ENCODE measurements at places on chromosomes 16 and 17. TPM values are rescaled to one million over a fixed set of nuclear protein-coding genes. Genes with fewer than 3 reads are reported as not detected.
A peak's percentile ranks its signal among the peaks of the same experiment; 100 is the strongest.

Gene SHBG
- total RNA-seq = not detected

Gene DRC3
- 0.31 TPM for total RNA-seq

Gene TENT4B
- total RNA-seq = 6.5 TPM

Gene TLCD3A
- total RNA-seq = 0.49 TPM

Gene SEC14L5
- 0.85 TPM for total RNA-seq

DNA sequence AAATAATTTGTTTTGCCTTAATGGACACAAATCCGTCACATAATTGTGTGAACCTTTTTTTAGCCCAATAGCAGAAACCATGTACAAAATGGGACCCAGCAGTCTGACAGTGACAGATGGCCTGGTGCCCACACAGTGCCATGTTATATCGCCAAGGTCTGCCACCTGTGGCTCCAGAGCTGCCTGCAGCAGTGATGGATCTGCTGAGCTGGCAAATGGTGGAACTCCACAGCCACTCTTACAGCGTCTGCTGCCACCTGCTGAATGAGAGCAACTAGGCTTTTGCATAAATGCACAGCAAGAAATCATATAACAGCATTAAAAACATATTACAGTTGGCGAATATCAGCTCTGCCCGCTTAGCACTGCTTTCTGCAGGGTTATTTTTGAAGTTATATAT, 59.4 kb downstream of the NUP93 start:
- peaks cover 2% of the 10 kb centered on the region for H3K4me1 ChIP-seq
- H3K27me3 ChIP-seq = no peaks in the 10 kb centered on the region
- peak; percentile 2 for DNase-seq
- H3K27ac ChIP-seq = no peak overlapping the region

DNA sequence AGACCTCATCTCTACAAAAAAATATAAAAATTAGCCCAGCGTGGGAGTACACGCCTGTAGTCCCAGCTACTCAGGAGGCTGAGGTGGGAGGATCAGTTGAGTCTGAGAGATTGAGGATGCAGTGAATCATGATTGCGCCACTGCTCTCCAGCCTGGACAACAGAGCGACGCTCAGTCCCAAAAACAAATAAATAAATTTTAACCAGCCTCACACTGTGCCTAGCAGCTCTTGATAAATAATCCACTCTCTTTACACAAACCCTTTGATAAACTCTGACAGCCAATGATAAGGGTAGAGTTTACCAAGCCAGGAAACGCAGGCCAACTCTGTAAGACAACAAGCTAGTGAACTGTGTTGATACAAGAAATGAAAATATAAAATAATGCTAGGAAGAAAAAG, 32.7 kb downstream of the LITAF start:
- no peaks in the 10 kb centered on the region for H3K27me3 ChIP-seq
- H3K4me1 ChIP-seq = peaks cover 8% of the 10 kb centered on the region
- H3K4me3 ChIP-seq = no peak overlapping the region
- no peak for DNase-seq

- no peaks in the 10 kb centered on the region for H3K4me1 ChIP-seq
- no peak overlapping the region for H3K27ac ChIP-seq
- DNase-seq = no peak
- H3K4me3 ChIP-seq = no peak overlapping the region
- H3K27me3 ChIP-seq = no peaks in the 10 kb centered on the region
- H3K36me3 ChIP-seq = no peaks in the 10 kb centered on the region
Measured at GRCh38 chr17:16927641-16928321, 44.1 kb downstream of the TNFRSF13B start.

DNA sequence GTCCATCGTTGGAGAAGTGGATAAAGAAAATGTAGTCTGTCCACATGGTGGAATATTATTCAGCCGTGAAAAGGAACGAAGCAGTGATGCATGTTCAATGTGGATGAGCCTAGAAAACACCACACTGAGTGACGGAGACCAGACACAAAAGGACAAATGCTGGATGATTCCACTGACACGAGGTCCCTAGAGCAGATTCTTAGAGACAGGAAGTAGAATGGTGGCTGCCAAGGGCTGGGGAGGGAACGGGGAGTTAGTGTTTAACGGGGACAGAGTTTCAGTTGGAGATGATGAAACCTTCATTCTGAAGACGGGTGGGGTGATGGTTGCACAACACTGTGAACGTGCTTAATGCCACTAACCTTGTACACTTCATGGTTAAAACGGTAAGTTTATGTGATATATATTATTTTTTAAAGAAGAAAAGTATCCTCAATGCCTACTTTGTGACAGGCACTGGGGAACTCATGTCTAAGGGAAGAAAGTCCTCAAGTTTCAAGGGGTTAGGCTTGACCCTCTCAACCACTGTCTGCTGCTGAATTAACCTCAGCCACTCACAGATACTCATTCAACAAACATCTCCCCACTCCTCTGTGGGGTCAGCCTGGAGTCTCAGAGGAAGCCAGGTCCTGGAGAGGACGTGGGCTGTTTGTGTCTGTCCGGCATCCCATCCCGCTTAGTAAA, 17.6 kb downstream of the C16orf74 start:
- no peaks in the 10 kb centered on the region for H3K27me3 ChIP-seq
- no peak overlapping the region for H3K4me3 ChIP-seq
- H3K36me3 ChIP-seq = no peaks in the 10 kb centered on the region
- no peak for DNase-seq
- H3K27ac ChIP-seq = no peak overlapping the region

- DNase-seq = no peak
- H3K4me1 ChIP-seq = no peaks in the 10 kb centered on the region
- peaks cover 14% of the 10 kb centered on the region for H3K36me3 ChIP-seq
- H3K27ac ChIP-seq = no peak overlapping the region
Measured at GRCh38 chr16:89197033-89197632, 3.2 kb downstream of the SLC22A31 start.

DNA sequence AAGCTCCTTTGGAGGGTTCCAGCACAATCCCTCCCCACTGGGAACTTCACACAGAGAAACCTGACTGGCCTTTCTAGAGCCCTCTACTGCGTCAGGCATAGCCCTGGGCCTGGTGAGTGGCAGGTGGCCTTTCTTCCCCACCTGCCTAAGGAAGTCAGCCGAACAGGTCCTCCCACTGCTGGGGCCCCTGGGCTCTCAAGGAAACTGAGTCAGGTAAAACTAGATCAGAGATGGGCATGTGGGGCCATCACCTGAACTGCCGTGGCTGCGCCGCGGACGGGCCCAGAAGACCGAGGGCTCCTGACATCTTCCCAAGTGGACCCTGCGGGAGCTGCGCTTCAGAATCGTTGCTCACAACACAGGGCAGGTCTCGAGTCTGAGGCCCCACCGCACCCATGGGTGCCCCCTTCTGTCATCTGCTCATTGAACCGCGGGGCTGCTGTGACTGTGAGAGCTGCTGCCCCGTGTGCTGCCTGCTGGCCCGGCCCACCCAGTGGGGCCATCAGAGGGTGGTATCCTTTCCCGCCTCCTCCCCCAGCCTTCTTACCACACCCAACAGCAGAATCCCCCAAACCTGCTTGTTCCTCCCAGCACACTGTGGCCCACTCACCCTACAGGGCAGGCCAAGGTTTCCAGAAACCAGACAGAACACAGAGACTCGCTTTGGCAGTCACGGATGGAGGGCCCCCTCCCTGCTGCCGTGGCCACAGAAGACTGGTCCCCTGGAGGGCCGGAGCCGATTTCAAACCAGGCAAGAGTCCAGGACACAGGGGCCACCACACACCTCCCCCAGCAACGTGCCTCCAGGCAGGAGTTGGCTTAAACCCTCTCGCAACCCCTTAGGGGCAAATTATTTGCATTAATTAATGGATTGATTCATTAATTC, 81.1 kb downstream of the TBC1D16 start:
- H3K4me3 ChIP-seq = no peak overlapping the region
- H3K4me1 ChIP-seq = no peaks in the 10 kb centered on the region
- H3K27ac ChIP-seq = no peak overlapping the region
- no peaks in the 10 kb centered on the region for H3K36me3 ChIP-seq

All from gastrocnemius medialis (tissue), 4 donors.